ENCODE measurements at places on chromosomes 6 and 20.

GRCh38 chr6:116507324-116507723 is 4.1 kb upstream of the CALHM5 start:
- no peak for DNase-seq

GRCh38 chr6:148146717-148147462 is 195.7 kb upstream of the SASH1 start:
- DNase-seq: no peak

GRCh38 chr6:45491048-45491735 is 113.5 kb upstream of the SUPT3H start:
- DNase-seq: no peak

DNA sequence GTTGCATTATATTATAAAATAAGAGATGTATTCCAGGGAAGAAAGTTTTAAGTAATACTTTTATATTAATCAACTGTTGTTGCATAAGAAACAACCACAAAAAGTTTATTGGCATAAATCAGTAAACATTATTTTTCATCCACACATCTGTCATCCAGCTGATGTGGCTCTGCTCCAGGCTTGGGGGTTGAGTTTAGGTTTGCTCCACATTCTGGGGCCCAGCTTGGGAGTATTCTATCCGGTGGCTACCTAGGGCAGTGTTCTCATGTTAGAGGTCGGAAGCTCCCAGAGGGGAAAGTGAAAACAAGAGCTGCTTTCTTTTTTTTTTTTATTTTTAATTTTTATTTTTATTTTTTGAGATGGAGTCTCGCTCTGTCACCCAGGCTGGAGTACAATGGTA is 728.4 kb upstream of the FLRT3 start:
- DNase-seq: no peak

DNA sequence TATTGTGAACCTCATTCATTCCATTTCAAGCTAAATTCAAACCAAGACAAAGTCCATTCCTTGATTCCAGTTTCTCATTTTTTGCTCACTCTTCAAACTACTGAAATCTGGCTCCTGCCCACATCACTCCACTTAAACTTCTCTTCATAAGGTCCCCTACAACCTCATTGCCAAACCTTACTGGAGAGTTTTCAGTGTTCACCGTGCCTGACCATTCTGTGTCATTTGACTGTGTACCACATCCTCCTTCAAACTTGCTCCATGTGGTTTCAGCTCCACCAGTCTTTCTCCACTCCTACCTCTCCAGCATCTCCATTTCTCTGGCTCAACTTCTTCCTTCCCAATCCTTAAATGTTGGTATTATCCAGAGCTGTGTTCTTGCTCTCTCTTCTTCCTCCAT is 38.5 kb upstream of the TAB2 start:
- DNase-seq: no peak

DNA sequence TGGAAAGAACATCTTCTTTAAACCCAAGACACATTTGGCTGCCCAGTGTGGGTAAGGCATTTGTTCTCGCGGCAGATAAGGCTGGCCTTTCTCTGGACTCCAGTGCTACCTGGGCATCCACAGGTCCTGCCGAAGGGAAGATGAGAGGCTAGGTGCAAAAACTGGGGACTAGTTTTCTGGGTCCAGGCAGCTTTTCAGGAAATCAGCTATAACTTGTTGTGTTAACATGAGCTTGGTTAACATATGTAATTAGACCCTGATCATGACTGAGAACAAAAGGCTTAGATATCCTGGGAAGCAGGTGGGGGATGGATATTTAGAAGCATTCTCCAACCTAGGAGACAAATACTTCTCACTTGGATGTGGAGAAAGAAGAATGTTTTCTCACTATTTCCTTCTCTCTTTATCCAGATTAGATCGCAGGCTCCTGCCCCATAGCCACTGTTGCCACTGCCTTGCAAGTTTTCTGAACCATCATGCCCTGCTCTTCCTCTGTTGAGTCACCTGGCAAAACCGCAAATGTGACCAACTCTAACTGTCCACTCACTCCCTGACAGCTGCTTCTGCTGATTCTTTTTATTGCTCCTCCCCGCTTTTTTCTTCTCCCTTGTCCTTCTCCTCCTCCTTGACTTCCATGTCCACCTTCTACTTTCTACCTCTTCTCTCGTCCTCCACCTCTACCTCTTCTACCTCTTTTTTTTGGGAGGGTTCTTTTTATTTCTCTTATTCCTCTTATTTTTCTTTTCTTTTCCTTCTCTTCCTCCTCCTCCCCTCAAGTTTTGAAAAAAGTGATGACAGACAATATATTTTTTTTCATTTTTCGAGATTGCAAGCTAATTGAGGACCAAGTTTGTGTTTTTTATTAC is 258.1 kb downstream of the UTRN start:
- DNase-seq: no peak

DNA sequence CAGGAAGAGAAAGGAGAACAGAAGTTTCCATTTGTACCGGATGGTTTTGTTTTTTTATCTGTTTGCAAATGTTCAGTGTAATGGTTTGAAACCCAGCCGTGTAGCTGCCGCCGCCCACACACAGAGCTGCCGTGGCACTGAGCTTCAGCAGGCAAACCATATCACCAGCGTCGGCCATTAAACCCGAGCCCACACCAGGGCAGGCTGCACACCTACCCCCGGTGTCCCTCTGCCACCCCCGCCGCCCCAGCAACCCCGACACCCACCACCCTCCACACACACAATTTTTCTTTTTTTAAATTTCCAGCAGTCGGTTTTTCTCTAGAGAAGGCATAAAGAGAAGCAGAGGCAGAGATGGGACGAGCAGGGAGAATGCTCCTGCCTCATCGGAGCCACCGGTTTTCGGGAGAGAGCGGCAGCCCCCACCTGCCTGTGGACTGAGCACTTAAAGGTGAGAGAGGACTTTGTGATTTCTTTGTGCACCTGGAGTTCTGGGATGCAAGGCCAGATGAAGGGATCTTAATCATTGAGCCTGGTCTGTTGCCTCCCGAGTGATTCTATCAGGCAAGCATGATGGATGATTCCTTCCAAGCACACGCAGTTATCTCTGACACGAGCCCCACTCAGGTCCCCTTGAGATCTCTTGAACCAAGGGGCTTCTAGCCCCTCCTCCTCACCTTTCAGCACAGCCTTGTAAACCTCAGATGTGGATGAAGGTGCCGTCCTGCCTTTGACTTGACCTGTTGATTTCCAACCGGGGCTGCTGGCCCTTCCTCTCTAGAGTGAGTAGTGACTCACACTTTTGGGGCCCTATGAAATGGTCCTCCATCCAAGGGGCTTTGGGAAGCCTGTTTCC is 17.5 kb upstream of the ZNF831 start:
- no peak for DNase-seq

DNA sequence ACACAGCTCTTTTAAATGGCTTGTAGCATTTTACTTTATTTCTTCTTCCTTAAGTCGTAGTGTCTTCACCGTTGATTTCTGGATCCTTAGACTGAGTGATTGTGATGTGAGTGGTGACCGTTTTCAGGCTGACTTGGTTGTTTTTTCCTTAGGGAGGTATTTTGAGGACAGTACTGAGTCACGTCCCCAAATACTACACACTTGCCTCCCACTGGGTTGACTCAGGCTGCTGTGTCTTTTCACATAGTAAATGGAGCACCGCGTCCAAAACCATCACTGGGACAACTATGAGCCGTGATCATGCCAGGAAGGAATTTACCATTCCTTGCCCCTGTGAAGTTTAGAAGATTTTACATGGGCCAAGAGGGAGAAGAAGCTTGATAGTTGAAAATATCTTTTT is 174.1 kb downstream of the FARS2 start:
- no peak for DNase-seq

DNA sequence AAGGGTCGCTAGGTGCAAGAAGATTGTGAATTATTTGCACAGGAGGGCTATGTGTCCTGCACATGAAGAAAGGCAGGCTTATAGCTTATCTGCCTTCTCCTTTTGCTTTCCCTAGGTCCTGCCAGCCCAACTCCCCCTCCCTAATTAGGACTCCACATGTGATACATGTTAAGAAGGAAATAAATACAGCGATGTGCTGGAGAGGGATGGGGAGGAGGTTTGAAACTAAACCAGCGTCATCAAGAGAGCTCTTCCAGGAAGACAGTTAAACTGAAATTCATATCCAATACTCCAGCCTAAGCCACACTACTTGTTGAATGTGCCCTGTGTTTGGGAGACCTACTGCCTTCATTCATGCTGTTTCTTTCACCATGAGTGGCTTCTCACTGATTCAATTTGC is 34.9 kb upstream of the UTRN start:
- DNase-seq: no peak

DNA sequence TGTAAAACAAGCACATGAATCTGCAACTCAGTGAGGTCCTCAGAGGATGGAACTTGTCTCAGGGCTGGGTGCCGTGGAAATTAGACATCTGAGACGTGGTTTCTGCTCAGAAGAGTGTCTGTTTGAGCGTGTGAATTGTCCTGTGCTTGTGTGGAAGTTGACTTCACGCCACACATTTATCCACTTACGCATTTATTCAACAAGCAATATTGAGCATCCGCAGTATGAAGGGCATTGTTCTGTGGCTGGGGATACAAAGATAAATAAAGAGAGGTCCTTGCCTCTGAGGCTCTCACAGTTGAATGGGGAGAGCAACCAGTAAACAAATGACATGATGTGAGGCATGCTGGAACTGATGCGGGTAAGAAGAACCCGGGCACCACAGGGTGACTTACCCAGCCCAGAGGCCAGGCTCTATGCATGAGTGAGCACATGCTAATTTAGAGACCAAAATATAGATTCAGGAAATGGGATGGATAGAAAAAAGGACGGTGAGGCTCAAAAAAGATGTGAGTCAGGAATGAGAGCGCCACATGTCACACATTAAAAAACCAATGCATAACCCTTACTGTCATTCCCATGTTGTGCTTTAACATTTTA is 60.4 kb downstream of the SOBP start:
- DNase-seq: no peak

- peak; percentile 70 for DNase-seq
Measured at GRCh38 chr20:5031206-5031557, 29.9 kb upstream of the SLC23A2 start.

DNA sequence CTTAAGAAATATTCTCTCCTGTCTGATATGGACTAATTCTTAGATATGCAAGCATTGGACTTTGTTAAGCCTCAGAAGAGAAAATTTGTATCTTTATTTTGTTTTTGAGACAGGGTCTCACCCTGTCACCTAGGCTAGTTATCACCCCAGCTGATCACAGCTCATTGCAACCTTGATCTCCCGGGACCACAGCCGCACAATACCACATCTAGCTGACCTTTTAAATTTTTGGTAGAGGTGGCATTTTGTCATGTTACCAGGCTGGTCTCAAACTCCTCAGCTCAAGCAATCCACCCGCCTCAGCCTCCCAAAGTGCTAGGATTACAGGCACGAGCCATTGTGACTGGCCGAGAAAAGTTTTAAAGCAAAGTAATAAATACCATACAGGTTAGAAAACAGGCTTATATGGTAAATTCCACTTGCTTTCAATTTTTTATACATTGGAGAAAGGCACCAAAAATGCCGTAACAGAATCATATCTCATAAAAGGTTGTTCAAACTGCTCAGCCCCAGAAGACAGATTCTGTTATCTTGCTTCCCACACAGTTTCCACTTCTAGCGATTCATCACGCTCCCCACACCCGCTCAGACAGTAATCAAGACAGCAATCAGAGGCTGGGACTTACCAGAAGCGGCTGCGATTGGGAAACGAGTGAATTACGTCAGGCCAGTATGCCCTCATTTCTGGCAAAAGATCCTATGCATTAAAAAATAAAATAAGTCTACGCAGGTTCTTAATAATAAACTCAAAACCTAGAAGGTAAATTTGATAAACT is 13.8 kb downstream of the RNASET2 start:
- DNase-seq: no peak

DNA sequence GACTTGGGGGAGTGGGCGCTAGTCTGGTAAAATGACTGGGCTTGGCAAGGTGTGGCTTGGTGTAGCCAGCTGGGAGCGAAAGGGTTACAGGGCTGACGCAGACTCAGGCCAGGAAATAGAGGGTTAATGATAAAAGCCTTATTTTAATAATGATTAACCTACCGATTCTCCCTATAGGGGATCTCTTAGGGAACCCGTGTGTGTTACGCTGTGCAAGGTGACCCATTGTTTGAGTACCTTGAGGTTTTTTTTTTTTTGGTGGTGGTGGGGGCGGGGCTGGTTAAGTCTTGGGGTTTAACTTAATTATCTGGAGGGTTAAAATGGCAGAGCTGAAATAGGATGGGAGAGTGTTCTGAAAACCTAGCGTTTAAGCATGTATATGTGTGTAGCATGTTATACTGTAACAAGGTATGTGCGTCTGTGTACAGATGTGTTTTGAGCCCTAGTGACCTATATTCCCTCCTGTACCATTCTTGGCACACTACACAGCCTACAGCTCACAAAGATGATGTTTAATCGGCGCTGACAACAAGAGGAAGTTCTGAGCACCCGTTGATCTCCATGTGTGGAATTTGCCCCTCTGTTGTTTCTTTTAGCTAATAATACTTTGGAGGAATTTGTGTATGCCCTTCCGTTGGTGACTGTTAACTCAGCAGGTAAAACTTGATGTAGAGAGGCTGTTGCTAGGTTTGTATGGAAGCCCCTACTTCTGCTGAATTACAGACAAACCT is 1.3 kb downstream of the CARMIL1 start:
- DNase-seq: no peak

DNA sequence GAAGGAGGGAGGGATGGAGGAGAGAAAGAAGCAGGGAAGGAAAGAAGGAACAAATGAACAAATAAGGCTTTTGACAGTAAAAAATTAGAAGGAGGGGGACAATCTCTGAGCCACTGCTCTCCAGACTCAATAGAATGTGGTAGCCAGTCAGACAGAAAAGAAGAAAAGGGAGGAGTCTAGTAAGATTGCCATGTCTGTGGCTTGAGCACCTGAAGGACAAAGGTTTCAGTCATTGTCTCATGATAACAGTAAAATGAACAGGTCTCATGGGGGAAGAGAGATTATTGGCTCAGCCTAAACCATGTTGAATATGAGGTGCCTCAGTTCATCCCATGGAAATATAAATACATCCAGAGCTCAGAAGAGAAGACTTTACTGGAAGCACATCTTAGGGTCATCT is 14.0 kb upstream of the LOC128125822 start:
- no peak for DNase-seq

DNA sequence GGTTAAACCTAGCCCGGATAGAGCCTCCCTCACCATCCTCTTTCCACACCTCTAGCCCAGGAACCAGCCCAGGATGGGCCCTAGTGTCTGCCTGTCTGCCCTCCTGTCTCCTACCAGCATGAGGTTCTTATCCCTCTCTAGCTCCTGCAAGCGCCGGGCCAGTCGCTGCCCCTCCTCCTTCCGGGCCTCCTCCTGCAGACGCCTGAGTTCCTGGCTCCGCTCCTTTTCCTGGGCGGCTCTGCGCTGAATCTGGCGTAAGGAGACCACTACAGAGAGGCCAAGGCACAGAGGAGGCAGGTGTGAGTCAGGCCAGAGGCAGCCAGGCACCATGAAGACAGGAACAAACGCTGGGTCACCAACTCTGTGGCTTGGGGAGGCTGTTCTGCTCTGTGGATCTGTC is 4.3 kb upstream of the PSORS1C2 start:
- DNase-seq: peak; percentile 92

DNA sequence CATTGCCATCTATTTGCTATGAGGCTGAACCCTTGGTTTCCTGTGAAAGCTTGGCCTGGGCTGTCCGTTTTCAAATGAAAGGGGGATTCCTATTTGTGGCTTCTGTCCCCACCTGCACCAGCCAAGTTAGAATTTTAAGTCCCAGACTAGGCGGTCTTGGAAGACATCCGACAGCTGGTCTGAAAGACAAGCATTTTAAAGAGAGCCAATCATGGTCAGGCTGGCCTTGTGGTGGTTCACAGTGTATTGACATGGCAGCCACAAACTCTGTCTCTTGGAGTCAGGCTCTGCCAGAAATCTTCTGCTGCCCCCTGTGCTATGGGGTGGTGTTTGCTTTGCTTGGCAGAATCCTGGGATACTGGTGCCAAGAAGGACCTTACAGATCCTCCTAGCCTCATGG is 319.2 kb upstream of the MOCS1 start:
- DNase-seq: no peak

Measured in WERI-Rb-1 (cell line).